ENCODE measurements at places on chromosomes 6 and 20.

GRCh38 chr20:17571153-17571527, 1.3 kb downstream of the DSTN start:
- DNase-seq, result no peak

- DNase-seq, result no peak
These were observed 493.7 kb upstream of the SULF2 start for GRCh38 chr20:48278961-48279481.

- DNase-seq, result no peak
These were observed 48.7 kb upstream of the CLVS2 start for GRCh38 chr6:122947355-122947754.

DNA sequence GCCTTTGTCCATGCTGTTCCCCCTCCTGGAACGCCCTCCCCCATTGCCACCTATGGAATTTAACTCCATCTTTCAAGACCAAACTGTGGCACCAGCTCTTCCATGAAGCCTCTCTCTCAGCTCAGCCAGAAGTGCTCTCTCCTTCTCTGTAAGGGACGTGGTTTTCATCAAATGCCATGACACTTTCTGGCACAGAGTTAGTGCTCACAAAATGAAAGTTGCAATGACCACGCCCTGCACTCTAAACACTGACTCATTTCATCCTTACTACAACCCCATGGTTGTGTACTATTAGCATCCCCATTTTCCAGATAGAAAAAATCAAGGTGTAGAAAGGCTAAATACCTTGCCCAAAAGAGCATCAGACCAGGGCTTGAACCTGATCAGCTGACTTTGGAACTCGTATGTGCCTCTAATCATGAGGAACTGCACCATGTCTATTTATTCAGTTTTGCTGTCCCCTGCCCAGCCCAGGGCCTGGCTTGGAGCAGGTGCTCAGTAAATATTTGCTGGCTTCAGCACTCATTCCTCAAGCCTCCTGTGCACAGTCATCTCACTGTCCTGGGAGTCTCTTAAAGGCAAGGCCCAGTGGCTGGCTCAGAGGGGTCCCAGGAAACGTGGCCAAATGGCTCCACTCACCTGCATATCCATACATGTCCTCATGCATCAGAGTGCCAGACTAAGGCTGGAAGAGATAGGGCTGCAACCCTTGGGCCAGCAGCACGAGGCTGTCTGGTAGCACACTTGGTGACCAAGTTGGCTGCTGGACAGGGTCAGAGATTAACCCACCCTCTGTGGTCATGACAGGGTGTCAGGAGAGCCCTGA, 77.9 kb downstream of the MRPL14 start:
- peak; percentile 46 for DNase-seq

DNA sequence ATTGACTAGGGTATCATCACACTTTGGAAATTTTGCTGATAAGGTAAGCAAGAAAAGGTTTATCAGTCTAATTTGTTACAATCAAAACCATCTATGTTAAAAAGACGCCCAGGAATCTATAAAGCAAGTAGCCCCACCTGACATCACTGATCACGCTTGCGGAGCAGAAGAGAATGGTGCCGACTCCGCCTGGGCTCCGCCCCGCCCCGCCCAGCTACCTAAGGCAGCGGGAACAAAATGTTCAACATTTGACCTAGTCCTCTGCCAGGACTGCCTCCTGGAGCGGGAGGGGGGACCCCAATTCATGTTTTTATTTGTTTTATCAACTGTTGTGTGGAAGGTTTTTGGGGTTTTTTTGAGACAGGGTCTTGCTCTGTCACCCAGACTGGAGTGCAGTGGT, 520.5 kb downstream of the PREX1 start:
- no peak for DNase-seq

DNA sequence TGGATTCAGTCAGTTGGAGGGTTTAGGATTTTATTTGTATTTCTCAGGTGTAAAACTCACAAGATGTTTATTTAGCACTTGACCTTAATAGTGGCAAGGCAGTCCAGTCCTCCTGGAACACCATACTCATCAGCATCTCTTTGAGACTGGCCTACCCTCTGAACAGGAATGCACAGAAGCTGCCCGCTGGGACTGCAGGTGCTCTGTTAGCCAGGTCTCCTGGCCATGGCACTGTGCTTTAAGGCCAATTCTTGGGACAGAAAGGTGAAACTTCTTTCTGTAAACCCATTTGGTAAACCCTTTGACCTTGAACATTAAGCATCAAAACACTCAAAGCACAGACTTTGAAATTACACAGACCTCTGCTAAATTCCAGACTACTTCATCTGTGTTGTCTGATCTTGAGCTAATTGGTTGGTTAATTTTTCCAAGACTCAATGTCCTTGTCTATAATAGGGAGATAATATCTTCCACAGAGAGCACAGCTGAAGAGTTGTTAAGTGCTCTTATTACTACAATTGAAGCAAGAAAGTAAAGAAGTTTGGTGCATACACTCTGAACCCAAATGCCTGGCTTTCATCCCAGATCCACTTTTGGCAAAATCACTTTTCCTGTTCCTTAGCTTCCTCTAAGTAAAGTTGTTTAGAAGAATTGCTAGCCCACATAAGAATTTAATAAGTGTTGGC, 54.9 kb upstream of the NT5E start:
- no peak for DNase-seq

GRCh38 chr6:1609648-1610496, at the start of gene FOXC1:
TSS of gene FOXC1 (plus strand) at chr6:1609915. CDS start at chr6:1610446, 531 bp downstream.
- DNase-seq, result peak; percentile 51

- no peak for DNase-seq
These were observed 55.4 kb upstream of the EPHA7 start for GRCh38 chr6:93474733-93475179.

- DNase-seq, result no peak
These were observed 17.3 kb downstream of the FKBP1A start for GRCh38 chr20:1375515-1375914.

DNA sequence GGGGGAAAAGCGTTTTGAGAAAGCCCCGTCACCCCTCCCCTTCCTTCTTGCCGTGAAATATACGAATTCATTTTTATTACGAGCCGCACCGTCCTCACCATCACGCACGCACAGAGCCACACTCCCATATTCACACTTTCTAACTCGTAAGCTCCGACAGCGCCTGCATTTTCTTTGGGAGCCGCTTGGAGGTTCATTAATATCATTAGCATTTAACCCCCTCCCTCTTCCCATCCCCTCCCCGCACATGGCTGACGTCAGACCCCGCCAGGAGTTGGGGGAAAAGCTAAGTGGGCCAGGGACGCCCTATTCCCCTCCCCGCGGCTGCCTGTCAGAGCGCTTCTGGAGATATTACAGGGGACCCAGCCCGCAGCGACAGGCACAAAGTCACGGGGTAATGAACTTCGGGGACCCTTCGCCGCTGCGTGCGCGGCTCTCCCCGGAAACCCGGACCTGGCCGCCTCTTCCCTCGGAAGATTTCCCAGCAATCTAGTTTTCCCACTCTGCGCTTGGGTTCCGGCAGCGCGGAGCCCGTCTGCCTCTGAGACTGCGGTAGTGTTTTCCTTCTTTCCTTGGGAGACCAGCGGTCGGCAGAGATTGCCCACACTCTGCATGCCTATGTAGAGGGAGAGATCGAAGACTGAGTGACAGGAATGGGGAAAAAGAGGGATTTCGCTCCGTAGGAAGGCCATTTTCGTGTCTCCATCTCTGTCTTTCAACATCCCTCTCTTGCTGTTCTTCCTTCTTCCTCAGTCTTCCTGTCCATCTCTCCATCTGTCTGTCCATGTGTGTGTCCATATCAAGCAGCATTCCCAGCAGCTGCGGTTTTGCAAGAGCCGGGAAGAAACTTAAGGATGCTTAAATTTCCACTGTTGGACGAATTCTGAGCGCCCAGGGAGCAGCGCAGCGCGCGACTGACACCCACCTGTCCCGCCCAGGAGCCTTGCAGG, at the start of gene NR2E1:
Gene NR2E1, plus strand, starts transcription at position 309 of the 950 bp plus-strand sequence. CDS start 744 bp downstream, outside the sequence.
- DNase-seq, result no peak

DNA sequence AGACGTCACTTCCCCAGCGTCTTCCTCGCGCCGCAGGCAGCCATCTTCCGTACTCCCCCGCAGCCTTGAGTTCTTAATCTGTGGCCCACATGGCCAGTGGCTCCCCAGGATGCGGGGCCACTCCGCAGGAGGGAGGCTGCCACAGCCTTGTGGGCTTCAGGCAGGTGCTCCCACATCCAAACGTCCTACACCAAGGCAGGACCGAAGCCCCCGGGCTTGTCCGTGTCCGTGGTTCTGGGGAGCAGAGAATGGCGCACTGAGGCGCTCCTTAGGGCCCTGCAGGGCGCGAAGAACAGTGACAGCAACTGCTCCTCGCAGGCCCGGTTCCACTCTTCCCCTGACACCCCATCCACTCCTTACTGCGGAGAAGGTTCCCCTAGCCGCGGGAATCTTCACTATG, 755.8 kb downstream of the PRIM2 start:
- DNase-seq, result no peak

- no peak for DNase-seq
These were observed 15.6 kb upstream of the CMTR1 start for GRCh38 chr6:37417393-37417792.

DNA sequence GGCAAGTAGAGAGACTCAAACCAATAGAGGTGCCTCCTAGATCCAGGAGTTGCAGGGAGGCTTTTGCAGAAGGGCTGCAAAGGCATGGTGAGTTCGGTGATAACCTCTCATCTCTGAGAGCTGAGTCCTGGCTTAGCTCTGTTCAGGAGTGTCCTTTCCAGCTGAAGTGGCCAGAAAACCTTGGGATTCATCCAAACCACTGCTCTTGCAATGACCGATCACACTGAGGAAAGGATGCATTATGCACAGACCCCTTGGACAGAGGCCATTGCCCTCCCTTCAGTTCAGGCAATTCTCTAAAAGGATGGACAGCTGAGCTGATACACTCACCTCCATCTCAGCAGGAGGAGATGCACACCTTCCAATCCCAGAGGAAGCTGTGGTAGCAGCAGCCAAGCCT, 158.8 kb upstream of the ENPP5 start:
- DNase-seq, result no peak

DNA sequence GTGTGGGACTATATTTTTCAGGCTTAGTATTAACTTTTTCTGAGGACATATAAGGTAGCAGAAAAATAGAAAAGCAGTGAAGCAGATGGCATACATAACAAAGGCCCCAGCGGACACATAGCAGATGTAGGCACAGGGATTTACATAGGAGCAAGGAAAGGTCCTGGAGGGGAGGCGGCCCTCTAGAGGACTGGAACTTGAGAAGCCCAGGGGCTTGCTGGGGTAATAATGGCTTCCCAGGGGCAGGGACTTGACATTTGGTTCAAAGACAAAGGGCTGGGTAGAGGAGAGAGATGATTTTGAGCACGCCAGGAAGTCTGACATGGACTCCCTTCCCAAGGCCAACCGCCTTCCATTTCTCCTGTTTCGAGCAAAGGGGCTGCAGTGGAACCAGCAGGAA, 31.7 kb upstream of the OSTM1 start:
- DNase-seq, result no peak

DNA sequence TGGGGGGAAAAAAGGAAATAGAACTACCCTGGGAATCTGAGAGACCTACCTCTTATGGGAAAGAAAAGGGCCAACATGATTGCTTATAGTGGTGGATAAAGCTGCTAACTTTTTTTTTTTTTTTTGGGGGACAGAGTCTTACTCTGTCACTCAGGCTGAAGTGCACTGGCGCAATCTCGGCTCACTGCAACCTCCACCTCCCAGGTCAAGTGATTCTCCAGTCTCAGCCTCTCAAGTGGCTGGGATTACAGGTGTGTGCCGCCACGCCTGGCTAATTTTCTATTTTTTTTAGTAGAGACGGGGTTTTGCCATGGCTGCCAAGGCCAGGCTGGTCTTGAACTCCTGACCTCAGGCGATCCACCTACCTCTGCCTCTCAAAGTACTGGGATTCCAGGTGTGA, 39.5 kb upstream of the TBC1D22B start:
- DNase-seq, result no peak

DNA sequence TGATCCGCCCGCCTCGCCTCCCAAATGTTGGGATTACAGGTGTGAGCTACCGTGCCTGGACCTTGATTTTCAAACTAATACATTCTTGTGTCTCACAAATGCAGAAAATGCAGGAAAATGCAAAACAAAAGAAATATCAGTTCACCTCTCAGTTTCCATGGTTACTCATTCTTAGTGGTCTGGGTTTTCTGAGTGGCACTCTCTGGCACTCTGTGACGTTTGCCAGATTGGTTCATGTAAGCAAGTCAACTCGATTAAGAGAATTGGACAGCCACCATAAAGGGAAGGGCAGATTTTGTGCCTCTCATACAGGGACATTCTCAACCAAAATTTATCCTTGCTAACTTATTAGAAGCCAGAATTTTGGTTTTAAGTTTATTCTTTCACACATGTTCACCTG, 8.6 kb downstream of the CMTR1 start:
- no peak for DNase-seq

GRCh38 chr6:141607956-141608355, 524.8 kb upstream of the GJE1 start:
- no peak for DNase-seq

DNA sequence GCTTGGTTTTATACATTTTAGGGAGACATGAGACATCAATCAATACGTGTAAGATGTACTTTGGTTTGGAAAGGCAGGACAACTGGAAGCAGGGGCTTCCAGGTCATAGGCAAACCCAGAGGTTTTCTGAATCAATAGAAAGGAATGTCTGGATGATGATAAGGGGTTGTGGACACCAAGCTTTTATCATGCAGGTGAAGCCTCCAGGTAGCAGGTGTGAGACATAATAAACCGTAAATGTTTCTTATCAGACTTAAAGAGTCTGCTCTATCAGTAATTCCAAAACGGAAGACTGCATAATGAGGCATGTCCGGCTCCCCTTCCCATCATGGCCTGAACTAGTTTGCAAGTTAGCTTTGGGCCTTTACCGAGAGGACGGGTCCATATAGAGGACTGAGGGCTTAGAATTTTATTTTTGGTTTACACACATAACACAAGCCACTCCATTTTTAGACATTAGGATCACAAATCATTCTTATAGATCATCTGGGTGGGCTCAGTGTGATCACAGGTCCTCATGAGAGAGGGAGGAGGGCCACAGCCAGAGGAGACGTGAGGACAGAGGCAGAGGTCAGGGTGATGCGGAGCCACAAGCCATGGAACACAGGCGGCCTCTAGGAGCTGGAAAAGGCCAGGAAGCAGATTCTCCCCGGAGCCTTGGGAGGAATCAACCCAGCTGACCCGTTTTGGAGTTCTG, 10.7 kb upstream of the SERPINB9 start:
- DNase-seq, result no peak

- DNase-seq, result no peak
These were observed 59.9 kb downstream of the HTR1B start for GRCh38 chr6:77403424-77403823.

DNA sequence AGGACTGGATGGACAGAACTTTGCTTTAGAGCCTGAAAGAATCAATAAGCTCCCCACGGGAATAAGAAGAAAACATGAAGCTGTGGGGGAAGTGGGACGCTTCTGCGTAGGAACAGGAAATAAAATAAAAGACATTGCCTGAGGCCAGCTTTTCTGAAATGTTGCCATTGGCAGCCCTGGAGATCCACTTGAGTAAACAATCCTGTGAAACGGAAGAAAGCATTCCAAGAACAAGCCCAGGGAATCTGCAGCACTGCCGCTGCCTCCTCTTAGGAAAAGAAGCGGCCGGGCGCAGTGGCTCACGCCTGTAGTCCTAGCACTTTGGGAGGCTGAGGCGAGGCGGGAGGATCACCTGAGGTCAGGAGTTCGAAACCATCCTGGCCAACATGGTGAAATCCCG, 182.3 kb upstream of the RALGAPA2 start:
- DNase-seq, result no peak

Measured in T-helper 2 cell treated with Interferon-gamma antibody and Interleukin-4, amounts not matched to agents 5 μg/mL and 100 μg/mL, for 36 hours (primary cell).